ENCODE measurements at places on chromosomes 7 and 10.

DNA sequence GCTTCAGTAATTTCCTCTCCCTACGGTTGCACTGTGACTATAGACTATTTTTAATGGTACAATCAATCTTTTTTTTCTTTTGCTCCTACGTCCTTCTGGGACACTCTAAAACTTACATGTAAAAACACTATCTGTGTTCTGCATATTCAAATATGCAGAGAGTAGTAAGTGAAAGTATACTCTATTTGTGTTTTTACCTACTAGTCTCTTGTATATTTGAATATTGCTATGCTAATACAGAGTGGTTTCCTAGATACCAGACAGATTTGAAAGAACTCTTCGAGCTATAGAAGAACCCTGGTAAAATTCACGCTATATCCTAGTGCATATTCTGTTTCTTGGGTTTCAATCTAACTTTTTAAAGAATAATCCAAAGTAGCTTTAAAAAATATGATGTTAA lies 200.8 kb upstream of the LRRN3 start:
- DNase-seq: no peak

- DNase-seq: no peak
Measured at GRCh38 chr10:11595395-11595692, 16.1 kb downstream of the USP6NL start.

DNA sequence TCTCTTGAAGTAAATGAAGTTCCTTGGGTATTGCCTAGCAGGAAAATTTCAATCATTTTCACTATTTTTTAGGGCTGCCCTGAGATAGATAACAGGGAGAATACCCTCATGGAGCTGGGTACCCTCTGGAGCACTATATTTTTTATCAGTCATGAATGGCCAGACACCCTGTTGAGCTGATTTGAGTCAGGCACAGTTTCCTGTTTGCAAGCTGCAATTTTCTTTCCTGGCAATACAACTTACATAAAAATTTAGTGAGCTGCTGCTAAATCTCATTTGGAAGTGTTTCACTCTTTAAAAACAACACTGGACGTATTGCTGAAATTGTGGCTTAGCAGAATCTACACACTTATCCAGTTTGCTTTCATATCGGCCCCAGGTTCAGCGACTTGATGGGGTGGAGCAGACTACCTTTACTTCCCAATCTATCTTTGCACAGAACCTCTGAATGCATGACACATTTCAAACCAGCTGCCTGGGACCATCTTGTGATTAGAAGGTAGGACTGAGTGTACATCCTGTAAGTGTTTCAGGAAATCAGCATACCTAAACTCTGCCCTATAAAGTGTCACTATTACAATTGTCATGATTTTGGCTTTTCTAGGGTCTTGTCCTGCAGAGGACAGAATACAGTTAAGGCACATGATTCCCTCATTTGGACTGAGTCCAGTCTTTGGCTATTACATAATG lies 125.7 kb upstream of the FAM3C start:
- no peak for DNase-seq

DNA sequence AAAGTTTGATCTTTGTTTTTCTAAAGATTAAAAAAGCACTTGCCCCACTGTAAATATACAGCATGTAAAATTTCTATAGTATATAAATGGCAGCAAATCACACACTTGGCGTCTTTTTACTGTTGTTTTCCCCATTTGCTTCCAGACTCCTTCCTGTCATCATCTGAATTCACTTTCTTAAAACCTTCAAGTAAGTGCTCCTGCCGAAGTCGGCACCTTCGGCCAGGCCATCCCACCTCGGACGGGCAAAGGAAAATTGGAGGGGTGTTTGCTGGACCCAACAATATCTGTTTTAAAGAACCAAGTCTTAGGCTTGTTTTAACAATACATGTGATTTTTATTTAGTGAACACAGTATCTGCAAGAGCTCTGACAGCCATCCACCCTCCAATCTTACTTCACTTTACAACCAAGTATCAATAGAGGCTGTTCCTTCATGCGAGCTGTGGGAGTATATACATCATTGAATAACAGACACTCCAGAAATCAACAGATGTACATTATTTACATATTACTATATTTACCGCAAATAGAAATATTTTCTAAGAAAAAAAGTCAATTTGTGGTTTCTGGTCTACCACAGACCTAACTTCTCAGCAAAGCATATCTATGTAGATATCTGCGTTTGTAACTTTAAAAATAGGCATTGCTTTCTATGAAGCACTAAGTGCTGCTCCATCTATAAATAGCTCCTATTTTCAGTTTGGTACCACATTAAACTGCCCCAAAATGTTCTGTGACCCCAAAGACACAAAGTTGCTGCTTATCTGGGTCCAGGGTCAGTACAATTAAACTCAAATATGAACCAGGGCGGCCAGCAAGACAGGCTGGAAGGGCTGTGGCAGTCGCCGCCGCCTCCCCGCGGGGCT lies 110.7 kb downstream of the CYTH3 start:
- DNase-seq: no peak

- no peak for DNase-seq
Measured at GRCh38 chr7:92717993-92718716, 118.2 kb downstream of the CDK6 start.

DNA sequence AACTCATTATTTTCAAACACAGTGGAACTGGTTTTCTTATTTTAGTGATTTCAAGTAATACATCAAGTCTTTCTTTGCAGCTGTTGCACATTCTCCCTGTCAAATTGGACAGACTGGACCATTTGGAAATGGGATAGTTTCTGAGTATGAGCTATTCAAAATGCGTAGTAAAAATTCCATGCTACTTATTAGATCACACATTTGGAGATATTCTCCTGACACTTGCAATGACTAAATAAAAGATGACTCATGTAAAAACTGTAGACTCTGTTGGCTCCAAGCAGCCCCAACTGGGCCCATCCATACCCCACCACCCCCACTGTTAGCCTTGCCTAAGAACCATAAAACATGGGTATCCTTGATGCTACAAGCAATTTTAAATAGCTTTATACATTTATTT lies 25.9 kb upstream of the BICC1 start:
- no peak for DNase-seq

- no peak for DNase-seq
Measured at GRCh38 chr7:123401295-123401694, 133.1 kb downstream of the IQUB start.

DNA sequence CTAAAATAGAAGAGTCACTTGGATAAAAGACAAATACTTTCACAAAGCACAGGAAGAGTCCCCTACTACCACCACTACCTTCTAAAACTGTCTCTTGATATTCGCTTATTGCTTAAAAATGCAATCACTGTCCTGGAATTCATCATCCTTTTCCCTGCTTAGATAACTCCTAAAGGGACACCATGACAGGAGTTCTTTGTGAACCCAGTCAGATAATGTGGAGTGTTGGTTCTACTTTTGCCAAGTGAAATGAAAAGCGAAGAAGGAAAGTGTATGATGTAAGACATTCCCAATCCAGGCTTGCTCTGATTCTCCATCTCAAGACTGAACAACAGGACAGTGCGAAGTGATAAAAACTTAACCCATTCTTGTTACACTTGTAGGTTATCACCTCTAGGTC lies 103.0 kb downstream of the MTERF1 start:
- no peak for DNase-seq

- no peak for DNase-seq
Measured at GRCh38 chr7:149196705-149197171, 1.4 kb downstream of the ZNF282 start.

- DNase-seq: no peak
Measured at GRCh38 chr10:79404231-79404609, 41.2 kb downstream of the ZCCHC24 start.

- DNase-seq: no peak
Measured at GRCh38 chr7:150994838-150995510, 4.2 kb downstream of the NOS3 start.

GRCh38 chr10:12795315-12796110 lies 206.0 kb downstream of the CCDC3 start:
- no peak for DNase-seq

GRCh38 chr7:49885593-49886285 lies 112.3 kb downstream of the VWC2 start:
- no peak for DNase-seq

DNA sequence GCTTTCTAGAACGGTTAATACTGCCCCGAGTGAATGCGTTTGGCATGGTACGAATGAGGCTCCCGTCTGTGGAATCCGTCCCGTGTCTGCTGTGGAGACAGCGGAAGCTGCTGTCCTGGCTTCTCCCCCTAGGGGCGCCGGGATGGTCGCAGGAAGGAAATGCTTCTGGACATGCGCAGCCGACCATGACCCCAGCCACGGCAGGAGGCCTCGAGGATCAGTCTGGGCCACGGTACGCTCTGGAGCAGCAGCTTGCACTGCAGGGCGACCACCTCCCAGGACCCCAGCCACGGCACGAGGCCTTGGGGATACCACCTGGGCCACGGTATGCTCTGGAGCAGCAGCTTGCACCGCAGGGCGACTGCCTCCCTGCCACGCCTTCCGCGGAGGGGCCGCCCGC lies 107.9 kb downstream of the CYTH3 start:
- no peak for DNase-seq

GRCh38 chr7:69402696-69403095 lies 195.6 kb upstream of the AUTS2 start:
- DNase-seq: no peak

DNA sequence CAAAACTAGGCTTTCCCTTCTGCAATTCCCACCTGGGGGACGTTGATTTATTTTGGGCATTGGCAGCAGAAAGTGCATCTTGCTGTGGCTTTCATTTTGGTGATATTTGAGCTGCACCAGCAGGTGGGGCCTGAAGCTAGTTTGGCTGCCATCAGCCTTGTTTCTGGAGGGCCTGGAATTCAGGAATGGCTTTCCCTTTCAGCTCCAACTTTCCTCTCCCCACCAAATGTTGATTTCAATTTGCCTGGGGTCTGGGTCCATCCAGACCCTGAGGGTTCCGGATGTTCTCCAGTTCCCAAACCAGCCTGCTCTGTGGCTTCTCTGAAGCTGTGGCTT lies 640.4 kb downstream of the TYW1 start:
- DNase-seq: no peak

DNA sequence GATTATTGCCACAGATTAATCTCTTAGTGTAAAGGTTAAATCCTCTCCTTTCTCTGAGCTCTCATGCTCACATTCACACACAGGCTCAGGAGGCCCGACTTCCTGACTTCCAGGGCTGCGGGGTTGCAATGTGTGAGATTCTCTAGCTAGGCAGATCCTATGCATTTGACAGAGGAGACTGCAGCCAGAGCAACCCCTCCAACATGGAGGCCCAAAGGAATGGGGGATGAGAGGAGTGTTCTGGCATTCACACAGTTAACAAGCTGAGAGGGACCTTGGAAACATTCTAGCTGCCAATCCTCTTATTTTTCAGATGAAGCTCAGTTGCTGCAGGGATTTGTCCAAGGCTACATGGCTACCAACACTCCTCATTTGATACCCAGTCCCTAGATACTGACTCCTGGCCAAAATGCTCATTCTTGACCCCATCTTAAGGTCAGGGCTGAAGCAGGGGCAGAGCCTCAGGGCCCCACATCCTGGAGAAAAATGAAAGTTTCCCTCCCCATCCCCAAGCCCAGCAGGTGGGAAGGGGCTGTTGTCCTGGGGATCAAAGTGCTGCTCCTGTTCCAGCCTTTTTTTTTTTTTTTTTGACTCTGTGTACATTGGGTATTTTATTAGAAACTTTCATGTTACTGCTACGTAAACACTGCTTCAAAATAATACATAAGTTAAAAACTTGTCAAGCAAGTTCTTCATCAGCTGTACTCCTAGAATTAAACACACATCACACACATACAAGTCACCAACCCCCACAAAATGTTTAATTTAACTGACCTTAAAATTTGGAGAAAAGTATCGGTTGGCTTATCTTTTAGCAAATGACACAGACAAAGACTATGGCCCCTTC lies 325.6 kb downstream of the PLXNA4 start:
- no peak for DNase-seq

- DNase-seq: no peak
Measured at GRCh38 chr7:42278344-42278743, 41.3 kb upstream of the GLI3 start.

GRCh38 chr7:11261470-11261869 lies 287.8 kb downstream of the PHF14 start:
- DNase-seq: no peak

DNA sequence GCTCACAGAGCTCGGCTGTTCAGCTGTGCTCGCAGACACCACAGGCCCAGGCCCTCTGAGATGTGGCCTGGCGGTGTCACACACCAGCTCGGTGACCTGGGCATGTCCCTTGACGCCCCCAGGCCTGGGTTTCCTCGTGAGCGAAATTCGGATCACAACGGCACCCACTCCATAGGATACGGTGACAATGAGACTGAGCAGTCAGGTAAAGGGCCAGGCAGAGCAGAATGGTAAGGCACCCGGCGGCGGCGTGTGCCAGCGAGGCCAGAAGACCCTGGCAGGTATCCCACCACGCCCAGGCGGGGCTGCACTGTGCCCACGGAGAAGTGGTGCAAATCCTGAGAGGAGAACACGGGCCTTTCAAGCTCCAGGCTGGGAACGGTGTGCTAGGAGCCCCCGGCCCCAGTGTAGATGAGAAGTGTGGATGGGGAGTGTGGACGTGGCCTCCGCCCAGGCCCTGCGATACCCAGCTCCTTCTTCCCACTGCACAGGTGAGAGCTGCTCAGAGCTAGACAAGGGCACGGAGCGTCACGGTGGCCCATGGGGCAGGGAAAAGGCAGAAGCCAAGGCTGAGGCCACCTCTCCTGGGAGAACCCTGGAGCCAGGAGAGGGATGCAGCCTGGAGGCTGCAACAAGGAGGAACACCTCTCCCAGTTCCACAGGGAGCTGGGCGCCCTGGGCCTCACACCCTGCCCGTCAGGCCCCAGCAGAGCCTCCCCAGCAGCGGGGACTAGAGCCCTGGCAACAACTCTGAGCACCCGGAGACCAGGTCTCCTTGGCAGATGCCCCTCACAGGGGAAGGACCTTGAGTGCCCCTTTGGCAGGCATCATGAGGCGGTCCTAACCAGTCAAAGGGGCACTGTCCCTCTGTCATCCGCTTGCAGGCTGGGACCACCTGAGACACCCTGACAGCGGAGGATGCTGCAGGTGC lies 219.1 kb downstream of the MAD1L1 start:
- no peak for DNase-seq

DNA sequence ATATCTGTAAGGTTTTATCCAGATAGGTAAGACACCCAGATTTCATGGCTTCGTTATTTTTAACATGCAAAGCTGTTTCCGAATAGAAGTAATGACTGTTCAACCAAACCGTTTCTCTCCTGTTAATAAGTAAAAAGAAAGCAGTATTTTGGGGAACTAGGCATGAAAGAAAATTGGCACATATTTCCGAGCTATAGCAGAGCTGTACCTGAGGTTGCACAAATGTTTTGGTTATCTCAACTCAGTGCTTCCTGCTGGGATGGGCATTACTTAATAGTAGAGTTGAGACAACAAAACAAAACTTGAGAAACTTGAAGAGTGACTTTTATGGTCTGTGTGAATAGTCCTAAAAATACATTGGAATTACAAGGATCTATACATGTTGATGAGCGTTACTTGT lies 564.3 kb upstream of the SORCS1 start:
- DNase-seq: no peak

GRCh38 chr10:30959836-30960210 lies 71.8 kb downstream of the ZNF438 start:
- no peak for DNase-seq

Measured in cerebellar nuclear complex (tissue), 1 donor.